AG04450 (cell line): ENCODE measurements at places on chromosomes 6 and 20.

DNA sequence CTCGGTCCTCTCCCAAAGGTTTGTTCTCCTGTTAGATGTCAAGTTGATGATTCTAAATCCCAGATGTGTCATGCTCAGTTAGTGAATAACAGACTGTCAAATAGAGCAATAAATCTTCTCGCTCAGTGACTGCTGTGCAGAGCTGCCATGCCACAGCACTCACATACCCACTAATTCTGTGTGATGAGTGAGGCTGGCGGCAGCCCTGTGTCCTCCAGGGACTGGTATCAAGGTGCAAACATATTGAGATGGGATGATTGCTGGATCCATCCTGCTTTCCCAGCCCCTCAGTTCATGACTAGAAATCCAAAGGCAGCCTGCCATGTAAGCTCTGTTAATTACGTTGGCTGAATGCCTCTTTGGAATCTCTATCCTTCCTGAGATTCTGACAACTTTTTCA, 103.9 kb downstream of the OLIG3 start:
- DNase-seq: no peak

DNA sequence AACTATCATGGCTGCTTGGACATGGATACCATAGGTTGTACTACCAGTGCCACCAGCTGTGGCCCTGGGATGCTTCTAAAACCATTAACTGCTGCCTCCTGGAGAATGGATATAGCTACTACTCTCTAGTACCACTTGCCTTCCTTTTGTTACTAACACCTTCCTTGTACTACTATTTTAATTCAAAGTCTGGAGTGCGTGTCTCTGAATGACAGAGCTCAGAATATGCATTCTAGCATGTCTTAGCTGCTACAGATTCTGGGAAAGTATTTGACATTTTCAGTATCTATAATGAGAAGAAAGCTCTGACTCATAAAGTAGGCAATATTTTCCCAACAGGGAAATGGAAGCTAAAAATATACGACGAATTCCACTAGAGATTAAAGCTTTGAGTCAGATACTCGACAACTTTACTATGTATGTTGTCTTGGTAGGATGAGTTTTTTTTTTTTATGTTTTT, 112.3 kb downstream of the PFDN4 start:
- DNase-seq: no peak

GRCh38 chr6:654136-654535, 2.8 kb downstream of the HUS1B start:
- DNase-seq: no peak

GRCh38 chr6:26358511-26358981, 6.5 kb upstream of the BTN3A2 start:
- no peak for DNase-seq
